ENCODE measurements at places on chromosomes 13 and 19.
A peak's percentile ranks its signal among the peaks of the same experiment; 100 is the strongest.

DNA sequence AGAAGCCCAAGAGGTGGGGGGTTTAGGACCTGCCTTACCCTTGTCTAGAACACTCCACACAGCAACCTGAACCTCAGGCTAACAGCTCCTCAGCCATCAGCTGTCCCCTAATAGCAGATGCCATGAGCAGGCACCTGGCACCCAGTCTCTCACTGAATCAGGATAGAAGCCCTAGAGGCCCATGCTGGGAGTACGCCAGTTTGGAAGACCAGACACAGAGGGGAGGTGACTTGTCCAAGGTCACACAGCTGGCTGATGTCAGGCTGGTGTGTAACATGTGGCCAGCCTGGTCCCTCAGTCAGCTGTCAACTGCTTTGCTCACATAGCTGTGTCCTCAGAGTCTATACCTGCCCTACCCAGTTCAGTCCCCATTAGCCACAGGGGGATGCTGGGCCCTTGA, 12.8 kb upstream of the SAMD1 start:
- DNase-seq = peak; percentile 50

GRCh38 chr13:83878691-83879430, 3.4 kb downstream of the SLITRK1 start:
- DNase-seq = no peak

GRCh38 chr19:10431254-10431942, 11.1 kb downstream of the PDE4A start:
- DNase-seq = peak; percentile 32

- peak; percentile 94 for DNase-seq
Measured at GRCh38 chr13:79194272-79194671, 211.8 kb downstream of the RBM26 start.

GRCh38 chr13:107438251-107438650, 777.1 kb downstream of the LIG4 start:
- DNase-seq = no peak

- DNase-seq = no peak
Measured at GRCh38 chr19:30564551-30565011, 192.4 kb downstream of the ZNF536 start.

DNA sequence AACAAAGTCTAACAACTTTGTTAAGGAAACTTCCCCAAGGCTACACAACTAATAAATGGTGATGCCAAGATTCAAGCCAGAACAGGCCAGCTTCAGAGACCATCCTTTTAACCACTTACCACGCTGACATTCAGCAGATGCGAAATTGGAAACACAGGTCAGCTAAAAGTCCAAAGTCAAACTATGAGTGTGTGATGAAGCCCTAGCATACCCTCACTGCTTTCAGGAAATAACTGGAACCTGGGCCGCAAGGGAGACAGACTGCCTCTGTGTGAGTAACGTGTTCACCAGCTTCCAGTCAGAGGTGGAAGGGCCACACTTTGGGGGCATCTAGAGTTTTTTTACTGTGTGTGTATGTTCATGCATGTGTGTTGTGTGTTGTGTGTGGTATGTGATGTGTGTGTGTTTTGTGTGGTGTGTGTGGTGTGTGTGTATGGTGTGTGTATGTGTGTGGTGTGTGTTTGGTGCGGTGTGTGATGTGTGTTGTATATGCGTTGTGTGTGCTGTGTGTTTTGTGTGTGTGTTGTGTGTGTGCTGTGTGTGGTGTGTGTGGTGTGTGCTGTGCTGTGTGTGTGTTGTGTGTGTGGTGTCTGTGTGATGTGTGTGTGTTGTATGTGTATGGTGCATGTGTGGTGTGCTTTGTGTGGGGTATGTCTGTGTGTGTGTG, 12.5 kb upstream of the PDX1 start:
- DNase-seq = no peak

DNA sequence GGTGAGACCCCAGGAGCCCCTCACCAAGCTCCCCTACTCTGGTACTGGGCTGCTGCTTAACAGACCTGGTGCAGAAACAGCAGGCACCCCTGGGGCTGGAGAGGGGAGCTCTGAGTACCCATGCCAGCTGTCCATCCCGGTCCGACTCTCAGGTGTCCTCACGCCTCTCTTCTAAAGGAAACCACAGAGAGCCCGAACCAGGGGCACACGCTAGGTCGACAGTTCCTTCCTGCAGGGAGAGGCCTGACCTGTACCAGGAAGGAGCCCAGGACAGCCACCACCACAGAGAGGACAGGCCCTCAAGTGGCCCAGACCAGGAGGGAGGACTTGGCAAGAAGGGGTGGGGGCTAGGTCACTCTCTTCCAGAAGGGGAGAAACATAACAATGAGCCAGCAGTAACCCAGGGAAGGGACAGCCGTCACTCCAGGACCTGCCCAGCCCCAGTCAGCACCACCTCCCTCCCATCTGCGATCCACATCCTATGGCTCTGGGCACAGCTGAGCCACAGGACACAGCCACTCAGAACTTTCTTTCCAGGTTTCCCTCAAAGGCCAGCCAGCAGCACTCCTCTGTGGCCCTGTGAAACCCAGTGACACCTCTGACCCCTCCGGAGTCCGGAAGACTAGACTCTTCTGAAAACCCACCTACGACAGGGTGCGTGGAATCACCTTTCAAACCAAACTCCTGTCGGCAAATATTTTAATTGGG, 13.0 kb upstream of the SLC35E1 start:
- no peak for DNase-seq

DNA sequence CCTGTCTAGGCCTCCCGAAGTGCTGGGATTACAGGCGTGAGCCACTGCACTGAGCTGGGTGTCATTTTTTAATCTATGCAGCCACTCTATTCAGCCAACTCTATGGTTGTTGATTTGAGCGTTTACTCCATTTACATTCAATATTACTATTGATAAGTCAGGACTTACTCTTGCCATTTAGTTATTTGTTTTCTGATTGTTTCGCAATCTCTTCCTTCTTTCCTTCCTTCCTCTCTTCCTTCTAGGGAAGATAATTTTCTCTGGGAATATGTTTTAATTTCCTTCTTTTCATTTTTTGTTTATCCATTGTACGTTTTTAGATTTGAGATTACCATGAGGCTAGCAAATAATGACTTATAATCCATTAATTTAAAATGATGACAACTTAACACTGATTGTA, 2056.0 kb downstream of the OLFM4 start:
- no peak for DNase-seq

GRCh38 chr19:14770136-14770535, 8.2 kb downstream of the ADGRE2 start:
- no peak for DNase-seq

Data from NAMALWA (cell line).